ENCODE measurements at places on chromosomes 7 and 10.

DNA sequence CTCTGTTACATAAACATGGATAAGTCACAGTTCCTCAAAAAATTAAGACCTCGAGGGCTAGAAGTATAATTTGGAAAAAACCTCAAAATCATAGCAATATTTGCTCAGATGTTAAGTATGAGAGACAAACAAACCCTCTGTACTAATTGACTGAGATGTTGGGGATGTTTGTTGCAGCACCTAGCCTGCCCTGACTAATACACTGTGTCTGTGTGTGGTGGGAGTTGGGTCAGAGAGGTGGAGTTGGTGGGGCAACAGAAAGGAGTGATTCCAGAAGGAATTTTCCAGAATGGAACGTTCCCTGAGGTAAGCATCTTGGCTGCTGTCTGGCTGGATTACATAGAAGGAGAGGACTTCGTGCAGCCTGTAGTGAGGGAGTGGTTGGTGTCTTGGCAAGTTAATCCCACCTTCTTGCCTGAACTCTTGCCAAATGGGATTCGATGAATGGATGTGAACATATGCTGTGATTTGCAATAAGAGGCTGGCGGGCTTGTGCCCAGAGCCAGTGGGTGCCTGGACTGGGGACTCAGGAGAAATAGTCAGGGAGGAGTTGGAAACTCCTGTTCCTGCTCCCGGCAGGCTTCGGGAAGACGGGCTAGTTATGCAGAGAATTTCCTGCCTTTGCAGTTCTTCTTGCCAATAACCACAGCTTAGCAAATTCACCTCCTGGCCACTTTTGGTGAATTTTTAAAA, 9.3 kb upstream of the FAM180A start:
- no peak for DNase-seq

DNA sequence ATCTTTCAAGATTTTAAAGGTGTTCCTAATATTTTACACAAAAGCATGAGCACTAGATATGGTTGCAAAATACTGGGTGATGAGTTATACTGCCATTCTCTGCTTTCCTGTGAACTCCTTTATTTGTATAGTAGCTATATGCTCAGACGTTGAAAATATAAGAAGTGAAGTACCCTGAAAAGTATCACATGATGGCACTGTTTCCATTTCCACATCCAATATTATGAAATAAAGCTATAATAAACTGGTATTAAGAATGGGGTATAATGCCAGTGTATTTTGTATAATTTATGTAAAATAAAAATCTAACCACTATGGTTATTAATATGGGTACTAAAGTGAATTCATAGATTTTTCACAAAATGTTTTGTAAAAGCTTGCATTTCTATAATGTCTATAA, 79.6 kb upstream of the FOXP2 start:
- DNase-seq = no peak

GRCh38 chr7:11592699-11593098, 239.3 kb downstream of the THSD7A start:
- DNase-seq = no peak

DNA sequence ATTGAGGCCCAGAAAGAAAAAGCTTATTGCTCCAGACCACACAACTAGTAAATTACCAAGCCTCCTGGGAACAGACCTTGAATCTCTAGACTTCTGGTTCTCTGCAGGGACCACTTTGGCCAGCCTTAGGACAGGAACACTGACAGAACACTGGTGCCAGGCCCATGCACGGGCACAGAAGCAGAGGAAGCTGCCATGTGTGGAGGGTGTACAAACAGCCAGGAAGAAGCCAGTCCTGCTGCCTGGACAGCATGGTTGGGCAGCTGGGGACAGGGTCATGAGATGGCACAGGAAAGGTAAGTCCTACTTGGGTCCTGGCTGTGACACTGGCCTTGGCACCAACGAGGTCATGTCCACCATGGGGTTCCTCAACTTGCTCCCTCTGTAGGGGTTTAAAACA, 19.2 kb downstream of the MMRN2 start:
- no peak for DNase-seq

DNA sequence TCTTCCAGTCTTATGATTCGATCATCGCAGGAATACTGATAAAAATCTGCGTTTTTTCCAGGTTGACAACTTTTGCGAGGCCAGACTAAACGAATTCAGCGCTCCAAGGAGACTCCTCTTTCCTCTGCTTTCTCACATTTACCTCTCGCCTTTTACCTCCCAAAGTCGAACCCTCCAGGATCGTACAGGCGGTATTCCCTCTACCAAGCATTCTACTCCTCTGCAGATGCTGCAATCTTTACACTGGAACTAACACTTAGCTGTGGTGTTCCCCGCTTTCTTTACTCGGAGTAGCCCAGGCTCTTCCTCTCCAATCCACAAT, 449 bp downstream of the NUDT5 start:
- DNase-seq = no peak

- no peak for DNase-seq
Observed at GRCh38 chr10:26156019-26156418, 60.6 kb upstream of the GAD2 start.

DNA sequence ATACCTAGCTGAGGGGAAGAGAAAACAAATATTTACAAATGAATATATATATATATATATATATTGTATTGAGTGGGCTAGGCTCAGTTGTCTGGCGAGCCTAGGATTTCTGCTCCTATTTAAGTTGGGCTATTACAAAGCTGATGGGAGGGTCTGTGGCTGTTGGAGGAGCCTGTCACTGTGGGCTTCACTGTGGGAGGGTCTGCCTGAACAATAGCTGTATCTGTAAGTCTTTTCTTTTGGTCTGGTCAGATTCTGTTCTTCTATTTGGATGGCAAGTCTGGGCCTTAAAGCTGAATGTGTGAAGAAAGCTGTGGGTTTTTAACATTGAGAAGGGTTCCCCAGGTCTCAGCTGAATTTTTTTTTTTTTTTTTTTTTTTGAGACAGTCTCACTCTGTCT, 220.6 kb upstream of the LYZL1 start:
- DNase-seq = no peak

DNA sequence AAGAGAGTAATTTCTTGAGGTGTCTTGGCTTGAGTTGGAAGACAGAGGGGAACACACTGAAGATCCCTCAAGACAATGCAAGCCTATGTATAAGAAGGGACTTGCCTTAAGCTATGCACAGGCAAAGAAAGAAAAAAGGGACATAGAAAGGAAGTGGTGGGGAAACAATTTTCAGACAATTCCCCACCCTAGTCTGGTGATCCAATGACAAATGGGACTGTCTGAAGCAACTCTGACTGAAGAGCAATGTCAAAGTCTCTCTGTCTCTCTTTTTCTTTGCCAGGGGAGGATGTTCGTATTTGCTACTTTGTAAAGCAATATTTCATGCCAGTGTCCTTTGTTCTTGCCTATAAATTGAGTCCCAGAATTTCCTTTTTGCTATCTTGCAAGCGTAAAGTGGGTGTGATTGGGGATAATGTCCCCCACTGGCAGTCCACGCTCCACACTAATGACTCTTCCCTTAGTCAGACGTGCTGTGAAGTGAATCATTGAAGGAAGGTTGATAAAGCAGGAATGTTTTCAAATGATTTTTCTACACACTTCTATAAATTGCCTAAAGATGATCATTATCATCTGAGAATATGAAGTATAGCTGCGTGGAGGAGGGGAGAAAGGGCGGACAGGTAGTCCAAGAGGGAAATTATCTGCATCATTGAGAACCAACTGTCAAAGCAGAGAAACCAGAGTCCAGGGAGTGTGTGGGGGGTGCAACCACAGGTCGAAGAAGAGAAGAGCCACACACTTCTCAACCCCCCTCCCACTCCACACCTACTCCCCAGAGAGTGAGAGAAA, 243.8 kb upstream of the ETV1 start:
- DNase-seq = no peak

DNA sequence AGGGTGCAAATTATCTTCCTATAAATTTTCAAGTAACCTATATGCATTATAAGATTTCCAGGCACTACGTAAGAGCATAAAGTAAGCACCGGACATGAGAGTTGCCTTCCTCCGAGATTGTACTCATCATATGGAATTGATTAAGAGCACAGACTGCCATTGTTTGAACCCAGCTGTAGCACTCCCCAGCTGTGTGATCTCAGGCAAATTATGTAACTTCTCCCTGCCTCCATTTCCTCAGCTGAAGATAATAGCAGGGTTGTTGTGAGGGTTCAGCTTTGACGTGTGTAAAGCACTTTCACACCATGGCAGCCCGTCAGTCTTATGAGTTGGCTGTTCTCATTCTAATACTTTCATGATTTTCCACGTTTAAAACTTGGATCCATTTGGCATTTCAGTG, 122.6 kb downstream of the ITIH5 start:
- no peak for DNase-seq

DNA sequence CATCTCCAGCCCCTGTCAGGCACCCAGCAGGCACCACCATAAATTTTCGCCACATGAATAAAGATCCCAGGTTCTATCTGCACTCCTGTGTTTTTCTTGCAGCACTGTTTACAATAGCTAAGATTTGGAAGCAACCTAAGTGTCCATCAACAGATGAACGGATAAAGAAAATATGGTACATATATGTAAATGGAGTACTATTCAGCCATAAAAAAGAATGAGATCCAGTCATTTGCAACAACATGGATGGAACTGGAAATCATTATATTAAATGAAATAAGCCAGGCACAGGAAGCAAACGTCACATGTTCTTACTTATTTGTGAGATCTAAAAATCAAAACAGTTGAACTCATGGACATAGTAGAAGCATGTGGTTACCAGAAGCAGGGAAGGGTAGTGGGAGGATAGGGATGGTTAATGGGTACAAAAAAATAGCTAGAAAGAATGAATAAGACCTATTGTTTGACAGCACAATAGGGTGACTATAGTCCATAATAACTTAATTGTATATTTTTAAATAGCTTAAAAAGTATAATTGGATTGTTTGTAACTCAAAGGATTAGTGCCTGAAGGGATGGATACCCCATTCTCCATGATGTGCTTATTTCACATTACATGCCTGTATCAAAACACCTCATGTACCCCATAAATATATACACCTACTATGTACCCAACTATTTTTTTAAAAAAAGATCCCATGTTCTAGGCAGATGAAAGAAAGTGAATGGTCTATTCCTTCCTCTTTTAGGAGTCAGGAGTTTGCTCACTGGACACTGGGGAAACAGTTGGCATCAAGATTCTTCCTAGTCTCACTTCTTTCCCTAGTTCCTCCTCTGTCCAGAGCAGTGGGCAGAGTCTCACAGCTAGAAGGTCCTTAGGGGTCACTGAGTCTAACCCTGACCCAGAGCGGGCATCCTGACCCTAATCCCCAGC, 1.0 kb upstream of the NPFFR1 start:
- no peak for DNase-seq

DNA sequence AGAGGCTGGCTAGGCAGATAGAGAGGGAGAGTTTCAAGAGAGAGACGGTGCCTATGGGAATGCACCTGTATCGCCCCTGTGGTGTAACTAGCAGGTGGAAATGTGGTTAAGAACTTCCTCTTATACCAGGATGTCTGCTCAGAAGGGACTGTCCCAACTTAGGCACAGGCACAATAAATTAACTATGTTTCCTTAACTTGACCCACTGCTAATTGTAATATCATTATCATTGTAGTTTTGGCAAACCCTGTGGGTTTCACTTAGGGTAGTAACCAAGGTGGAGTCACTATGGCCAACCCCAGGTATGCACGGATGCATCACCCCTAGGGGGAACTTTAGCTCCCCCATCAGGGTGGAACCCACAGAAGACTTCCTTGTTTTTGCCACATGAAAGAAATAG, 455.7 kb downstream of the DGKB start:
- DNase-seq = no peak

GRCh38 chr7:48245751-48246472, 74.7 kb downstream of the ABCA13 start:
- no peak for DNase-seq

DNA sequence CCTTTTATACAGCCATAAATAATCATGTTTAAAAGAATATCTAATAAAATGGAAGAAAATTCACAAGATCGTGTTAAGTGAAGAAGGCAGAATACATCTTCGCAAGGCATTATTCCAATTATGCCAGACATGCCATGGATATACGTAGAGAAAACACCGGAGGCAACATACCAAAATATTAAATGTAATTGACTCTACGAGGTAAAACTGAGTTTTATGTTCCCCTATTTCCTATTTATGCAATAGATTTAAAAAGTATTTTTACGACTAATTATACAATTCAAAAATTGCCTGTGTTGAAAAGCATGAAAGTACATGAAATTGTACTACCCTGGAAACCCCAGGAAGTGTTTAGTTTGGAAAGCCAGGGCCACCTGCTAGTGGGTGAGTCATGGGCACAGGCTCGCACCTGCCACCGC, 936 bp upstream of the REPIN1 start:
- DNase-seq = no peak

GRCh38 chr10:119209035-119209735, 1.8 kb downstream of the GRK5 start:
- DNase-seq = peak; percentile 61

- no peak for DNase-seq
Observed at GRCh38 chr10:71390921-71391690, 5.6 kb upstream of the CDH23 start.

- no peak for DNase-seq
Observed at GRCh38 chr10:127123626-127124025, 72.8 kb downstream of the INSYN2A start.

DNA sequence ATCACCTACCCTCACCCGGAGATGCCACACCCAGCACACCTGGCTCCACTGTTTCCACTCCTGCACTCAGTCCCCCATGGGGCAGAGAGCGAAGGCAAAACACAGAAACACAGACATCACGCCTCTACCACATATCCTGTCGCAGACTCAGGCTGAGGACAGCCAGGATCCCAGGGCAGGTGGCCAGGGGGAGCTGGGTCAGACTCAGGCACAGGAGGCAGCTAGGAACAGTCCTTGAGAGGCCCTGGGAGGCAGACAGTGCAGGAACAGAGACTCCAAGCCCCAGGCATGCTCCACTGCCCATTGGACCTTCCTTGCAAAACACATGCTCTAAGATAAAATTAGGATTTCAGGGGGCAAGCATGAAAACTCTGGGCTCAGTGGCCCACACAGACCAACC, 154.4 kb upstream of the C7orf33 start:
- no peak for DNase-seq

DNA sequence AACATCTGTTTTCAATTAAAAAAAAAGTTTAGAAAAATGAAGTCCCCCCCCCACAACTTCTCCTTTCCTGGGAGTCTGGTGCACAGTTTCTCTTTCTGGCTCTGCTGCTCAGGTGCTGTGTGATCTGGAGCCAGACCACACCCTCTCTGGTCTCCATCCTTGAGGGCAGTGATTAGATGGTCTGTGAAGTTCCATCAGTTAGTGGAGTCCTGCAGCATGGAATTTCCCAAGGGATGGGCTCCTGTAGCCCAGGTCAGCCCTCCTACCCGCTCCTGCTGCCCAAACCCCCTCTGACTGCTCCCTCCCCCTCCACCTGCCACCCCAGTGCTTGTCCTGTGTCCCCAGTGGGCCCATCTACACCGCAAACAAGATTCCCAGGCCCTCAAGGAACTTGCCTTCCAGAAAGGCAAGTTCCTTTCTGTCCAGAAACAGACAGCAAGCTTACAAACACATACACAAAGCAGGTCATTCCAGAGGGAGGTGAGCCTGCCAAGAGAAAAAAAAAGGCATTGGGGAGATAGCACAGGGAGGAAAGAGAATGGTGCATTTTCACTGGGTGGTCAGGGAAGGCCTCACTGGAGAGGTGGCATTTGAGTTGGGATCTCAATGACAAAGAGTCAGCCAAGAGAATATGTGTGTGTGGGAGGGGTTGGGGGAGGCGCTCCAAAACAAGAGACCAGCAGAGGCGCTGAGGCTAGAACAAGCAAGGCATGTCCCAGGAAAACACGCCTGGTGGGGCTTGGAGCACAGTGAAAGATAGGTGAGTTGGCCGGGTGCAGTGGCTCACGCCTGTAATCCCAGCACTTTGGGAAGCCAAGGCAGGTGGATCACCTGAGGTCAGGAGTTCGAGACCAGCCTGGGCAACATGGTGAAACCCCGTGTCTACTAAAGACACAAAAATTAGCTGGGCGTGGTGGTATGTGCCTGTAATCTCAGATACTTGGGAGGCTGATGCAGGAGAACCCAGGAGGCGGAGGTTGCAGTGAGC, 49.5 kb upstream of the SLC29A3 start:
- DNase-seq = no peak

Measured in right kidney (tissue), 9 donors.